Lower lobe of right lung (tissue), 2 donors: ENCODE measurements at places on chromosomes 2 and 18. TPM values are rescaled to one million over a fixed set of nuclear protein-coding genes. Genes with fewer than 3 reads are reported as not detected.
A peak's percentile ranks its signal among the peaks of the same experiment; 100 is the strongest.

FBXO41 gene
- total RNA-seq: 2.9 TPM

HOXD3 gene
- total RNA-seq: 0.47 TPM

PSD4 gene
- total RNA-seq: 43.2 TPM

LOXHD1 gene
- total RNA-seq: 2.9 TPM

CASP8 gene
- total RNA-seq: 44.2 TPM

ZNF804A gene
- total RNA-seq: 1.3 TPM

DNA sequence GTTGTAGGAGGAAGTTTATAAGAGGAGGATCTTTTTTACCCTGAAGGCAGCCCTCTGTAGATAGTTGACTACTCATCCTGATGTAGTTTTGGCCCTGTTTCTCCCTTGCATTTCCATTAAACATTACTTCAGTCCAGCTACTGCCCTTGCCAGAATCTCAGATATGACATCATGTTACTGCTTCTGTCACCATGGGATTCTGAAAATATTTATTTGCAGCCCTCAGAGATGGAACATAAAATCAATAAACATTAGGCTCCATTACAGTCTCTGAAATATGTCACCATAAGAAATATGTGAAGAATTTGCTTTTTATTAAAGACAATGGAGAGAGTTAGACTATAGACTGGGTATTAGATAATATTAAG, 68.7 kb upstream of the STK39 start:
- H3K27me3 ChIP-seq: no peaks in the 10 kb centered on the region
- H3K4me3 ChIP-seq: no peak overlapping the region
- no peak for DNase-seq
- H3K4me1 ChIP-seq: no peaks in the 10 kb centered on the region

DNA sequence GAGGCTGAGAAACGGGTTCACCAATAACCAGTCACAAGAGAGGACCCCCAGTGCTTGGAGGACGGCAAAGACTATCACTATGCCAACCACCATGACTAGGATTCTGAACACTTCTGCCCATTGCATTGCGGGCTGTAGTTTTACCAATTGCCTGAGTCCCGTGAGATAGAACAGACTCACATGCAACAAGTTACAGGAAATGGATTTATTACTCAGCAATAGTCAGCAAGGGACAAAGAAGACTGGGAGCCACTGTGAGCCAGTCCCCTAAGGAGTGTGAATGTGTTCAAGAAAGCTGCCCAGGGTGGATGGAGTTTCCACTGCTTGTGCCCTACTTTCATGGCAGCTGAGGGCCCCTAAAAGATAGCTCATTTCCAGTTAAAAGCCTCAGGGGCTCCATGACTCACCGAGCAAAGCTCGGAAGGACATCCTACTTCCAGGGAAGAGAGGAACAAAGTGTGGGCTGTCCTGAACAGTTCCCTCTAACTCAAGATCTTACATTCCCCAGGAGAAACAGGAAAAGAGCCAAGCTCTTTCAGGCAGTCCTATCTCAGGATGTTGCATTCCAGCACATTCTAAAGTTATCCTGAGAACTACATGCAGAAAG, 54.4 kb downstream of the SLC4A3 start:
- H3K27me3 ChIP-seq: peaks cover 8% of the 10 kb centered on the region
- no peak overlapping the region for H3K4me3 ChIP-seq
- H3K4me1 ChIP-seq: peaks cover 7% of the 10 kb centered on the region
- no peak for DNase-seq
- no peak overlapping the region for H3K27ac ChIP-seq

DNA sequence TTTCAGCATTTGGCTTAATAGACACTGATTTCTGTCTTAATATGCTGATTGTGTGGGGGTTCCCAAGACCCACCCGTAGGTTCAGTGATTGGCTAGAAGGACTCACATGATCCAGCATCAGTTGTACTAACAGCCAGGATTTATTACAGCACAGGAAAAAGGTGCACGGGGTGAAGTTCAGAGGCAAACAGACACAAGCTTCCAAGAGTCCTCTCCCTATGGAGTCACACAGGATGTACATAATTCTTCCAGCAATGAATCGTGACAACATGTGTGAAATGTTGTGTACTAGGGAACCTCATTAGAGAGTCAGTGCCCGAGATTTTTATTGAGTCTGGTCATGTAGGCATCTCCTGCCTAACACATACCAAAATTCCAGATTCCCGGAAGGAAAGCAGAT, 52.8 kb downstream of the GALNT1 start:
- H3K36me3 ChIP-seq: no peaks in the 10 kb centered on the region
- peak overlapping the region; percentile 3 for H3K27ac ChIP-seq
- no peak overlapping the region for H3K4me3 ChIP-seq
- no peaks in the 10 kb centered on the region for H3K4me1 ChIP-seq
- no peaks in the 10 kb centered on the region for H3K27me3 ChIP-seq
